ENCODE measurements at places on chromosomes 5 and 9. TPM values are rescaled to one million over a fixed set of nuclear protein-coding genes. Genes with fewer than 3 reads are reported as not detected.

Gene NTNG2
- 1.0 TPM for total RNA-seq

Gene NR5A1
- total RNA-seq: not detected

Gene TAF11L6
- total RNA-seq: not detected

Gene SPACA9
- total RNA-seq: 4.6 TPM

Gene ROPN1L
- total RNA-seq: not detected

Gene IL17B
- 7.2 TPM for total RNA-seq

Gene SMIM33
- not detected for total RNA-seq

Gene TMEM8B
- total RNA-seq: 11.7 TPM

Gene LURAP1L
- 13.7 TPM for total RNA-seq

Gene WWC1
- total RNA-seq: 0.67 TPM

Gene ARID3C
- not detected for total RNA-seq

Gene ALDOB
- total RNA-seq: not detected

Gene ERCC6L2
- 119 TPM for total RNA-seq

Gene CXCL14
- total RNA-seq: 23.2 TPM

Gene EPB41L4A
- 8.4 TPM for total RNA-seq

Gene SIGMAR1
- total RNA-seq: 86.2 TPM

Gene IL7R
- 10.1 TPM for total RNA-seq

Gene CEP78
- total RNA-seq: 11.1 TPM

Gene DBN1
- 87.1 TPM for total RNA-seq

Gene SLCO4C1
- total RNA-seq: not detected

Gene ZNG1F
- 12.0 TPM for total RNA-seq

Gene SPTAN1
- total RNA-seq: 223 TPM

Gene PLPP7
- 12.9 TPM for total RNA-seq

Gene PCDHGA10
- total RNA-seq: 8.2 TPM

Gene PCDHA6
- 0.67 TPM for total RNA-seq

Gene LCN6
- total RNA-seq: 16.2 TPM

Gene KIF20A
- total RNA-seq: not detected

Gene PCDHGC3
- 66.1 TPM for total RNA-seq

Gene FOXD4
- total RNA-seq: 0.78 TPM

Gene PHF24
- 0.81 TPM for total RNA-seq

Gene NDOR1
- total RNA-seq: 9.4 TPM

Gene ZNF462
- 43.9 TPM for total RNA-seq

Gene ARHGEF39
- total RNA-seq: 2.2 TPM

All from gastroesophageal sphincter (tissue), 4 donors.